ENCODE measurements at places on chromosomes 6 and 20. TPM values are rescaled to one million over a fixed set of nuclear protein-coding genes. Genes with fewer than 3 reads are reported as not detected.

Gene ADGRG6
- 146 TPM for polyA plus RNA-seq

Gene PM20D2
- polyA plus RNA-seq, result 22.0 TPM

Gene ADNP
- 110 TPM for polyA plus RNA-seq

Gene SUMO4
- 1.8 TPM for polyA plus RNA-seq

Gene ECT2L
- polyA plus RNA-seq, result 1.8 TPM

Gene PPP1R16B
- 8.6 TPM for polyA plus RNA-seq

Gene AVP
- polyA plus RNA-seq, result not detected

Gene TENT5A
- polyA plus RNA-seq, result 9.5 TPM

Gene NNAT
- polyA plus RNA-seq, result 65.0 TPM

Gene VGLL2
- polyA plus RNA-seq, result not detected

Gene GRM4
- polyA plus RNA-seq, result 0.42 TPM

Gene TREM1
- 1.2 TPM for polyA plus RNA-seq

Gene NFYA
- polyA plus RNA-seq, result 56.4 TPM

Gene HLA-DQA2
- 1.1 TPM for polyA plus RNA-seq

Gene DUSP15
- 12.2 TPM for polyA plus RNA-seq

Gene NTSR1
- polyA plus RNA-seq, result 0.11 TPM

Gene RAET1G
- polyA plus RNA-seq, result 2.8 TPM

Gene APOBEC2
- 1.0 TPM for polyA plus RNA-seq

Gene RGS17
- polyA plus RNA-seq, result 2.5 TPM

Gene LY6G6D
- not detected for polyA plus RNA-seq

Gene XKR7
- 0.07 TPM for polyA plus RNA-seq

Gene CGAS
- polyA plus RNA-seq, result 6.0 TPM

Gene PBOV1
- polyA plus RNA-seq, result 0.17 TPM

Gene ABHD12
- 47.7 TPM for polyA plus RNA-seq

Gene C6orf118
- polyA plus RNA-seq, result 1.6 TPM

Gene TSPO2
- 1.5 TPM for polyA plus RNA-seq

Gene SH3BGRL2
- polyA plus RNA-seq, result 40.7 TPM

Gene SMLR1
- polyA plus RNA-seq, result 0.14 TPM

Gene GPLD1
- polyA plus RNA-seq, result 3.1 TPM

Gene KHDC1L
- 0.95 TPM for polyA plus RNA-seq

Gene PACRG
- 5.9 TPM for polyA plus RNA-seq

Gene MATN4
- not detected for polyA plus RNA-seq

Gene CD109
- polyA plus RNA-seq, result 19.4 TPM

Gene CTSZ
- 105 TPM for polyA plus RNA-seq

Data from left lung (tissue), 14 donors.